ENCODE measurements at places on chromosomes 11 and 22.

DNA sequence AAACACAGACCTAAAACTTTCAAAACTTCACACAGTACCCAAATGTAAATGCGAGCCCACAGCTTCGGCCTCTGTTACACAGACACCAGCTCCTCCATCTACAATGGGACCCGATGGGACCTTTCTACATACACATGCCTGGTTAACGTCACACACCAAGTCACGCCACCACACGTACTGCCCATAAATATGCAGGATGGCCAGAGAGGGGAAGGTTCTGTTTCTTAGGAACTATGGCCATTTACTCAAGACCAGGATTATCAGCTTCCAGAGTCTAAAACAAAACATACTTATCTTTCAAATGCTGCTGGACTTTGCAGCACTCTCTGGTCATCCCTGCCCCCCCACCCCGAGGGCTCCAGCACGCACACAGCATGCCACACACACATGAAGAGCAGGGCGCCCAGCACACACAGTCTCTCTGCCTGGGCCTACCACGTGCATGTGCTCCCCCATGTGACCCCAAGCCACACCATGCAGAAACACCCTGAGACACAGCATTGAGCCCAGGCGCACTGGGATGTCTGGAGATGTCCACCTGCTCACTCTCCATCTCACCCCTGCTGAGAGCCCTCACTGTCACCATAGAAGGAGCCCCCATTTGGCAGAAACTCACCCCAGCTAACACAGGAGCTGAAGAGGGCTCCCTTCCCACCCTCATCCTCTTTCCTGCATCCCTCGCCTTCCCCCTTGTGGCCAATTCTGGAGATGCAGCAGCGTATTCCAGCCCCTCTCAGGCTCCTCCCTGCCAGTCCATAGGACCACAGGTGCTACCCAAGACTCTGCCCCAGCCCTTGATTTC, 61.8 kb downstream of the SLC22A12 start:
- no peak for DNase-seq

DNA sequence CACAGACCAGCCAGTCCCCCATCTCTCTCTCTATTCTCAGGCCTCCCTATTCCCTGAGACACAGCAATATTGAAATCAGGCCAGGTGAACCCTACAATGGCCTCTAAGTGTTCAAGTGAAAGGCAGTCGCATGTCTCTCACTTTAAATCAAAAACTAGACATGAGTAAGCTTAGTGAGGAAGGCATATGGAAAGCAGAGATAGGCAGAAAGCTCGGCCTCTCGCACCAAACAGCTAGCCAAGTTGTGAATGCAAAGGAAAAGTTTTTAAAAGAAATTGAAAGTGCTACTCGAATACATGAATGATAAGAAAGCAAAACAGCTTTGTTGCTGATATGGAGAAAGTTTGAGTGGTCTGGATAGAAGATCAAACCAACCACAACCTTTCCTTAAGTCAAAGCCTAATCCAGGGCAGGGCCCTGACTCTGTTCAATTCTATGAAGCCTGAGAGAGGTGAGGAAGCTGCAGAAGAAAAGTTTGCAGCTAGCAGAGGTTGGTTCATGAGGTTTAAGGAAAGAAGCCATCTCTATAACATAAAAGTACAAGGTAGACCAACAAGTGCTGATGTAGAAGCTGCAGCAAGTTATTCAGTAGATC, 19.8 kb upstream of the MPZL2 start:
- no peak for DNase-seq

- DNase-seq, result no peak
Measured at GRCh38 chr11:64347193-64347867, 7.3 kb downstream of the CCDC88B start.

DNA sequence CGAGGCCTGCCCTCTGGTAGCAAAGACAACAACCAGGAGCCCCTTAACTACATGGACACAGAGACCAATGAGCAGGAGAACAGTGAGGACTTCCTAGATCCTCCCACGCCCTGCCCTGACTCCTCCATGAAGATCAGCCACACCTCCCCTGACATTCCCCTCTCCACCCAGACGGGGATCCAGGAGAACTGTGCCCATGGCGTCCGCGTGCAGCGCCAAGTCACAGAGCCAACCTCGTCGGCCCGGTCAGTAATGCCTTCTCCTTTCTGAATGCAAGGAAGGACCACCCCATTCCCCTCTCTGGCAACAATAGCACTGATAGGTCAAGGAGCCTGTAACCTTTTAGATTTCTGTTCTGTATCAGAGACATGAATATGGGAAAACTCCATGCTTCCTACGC, 51.4 kb downstream of the SYT9 start:
- DNase-seq, result no peak

DNA sequence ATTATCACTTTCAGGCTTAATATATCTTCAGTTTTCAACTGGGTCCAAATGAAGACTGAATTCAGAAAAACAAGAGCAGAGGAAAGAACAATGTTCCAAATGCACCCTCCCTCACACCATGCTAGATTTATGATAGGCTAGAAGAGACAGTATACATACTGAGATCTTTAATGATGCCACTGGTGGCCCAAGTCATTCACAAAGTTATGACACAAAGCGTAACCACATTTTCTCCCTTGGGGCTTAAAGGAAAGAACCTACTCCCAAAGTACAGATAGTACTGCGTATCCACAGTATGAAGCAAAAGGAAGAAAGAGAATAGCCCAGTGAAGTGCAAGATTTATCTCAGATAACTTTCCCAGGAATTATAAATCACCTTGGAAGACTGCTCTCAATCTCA, 10.9 kb upstream of the SOX6 start:
- DNase-seq, result no peak

DNA sequence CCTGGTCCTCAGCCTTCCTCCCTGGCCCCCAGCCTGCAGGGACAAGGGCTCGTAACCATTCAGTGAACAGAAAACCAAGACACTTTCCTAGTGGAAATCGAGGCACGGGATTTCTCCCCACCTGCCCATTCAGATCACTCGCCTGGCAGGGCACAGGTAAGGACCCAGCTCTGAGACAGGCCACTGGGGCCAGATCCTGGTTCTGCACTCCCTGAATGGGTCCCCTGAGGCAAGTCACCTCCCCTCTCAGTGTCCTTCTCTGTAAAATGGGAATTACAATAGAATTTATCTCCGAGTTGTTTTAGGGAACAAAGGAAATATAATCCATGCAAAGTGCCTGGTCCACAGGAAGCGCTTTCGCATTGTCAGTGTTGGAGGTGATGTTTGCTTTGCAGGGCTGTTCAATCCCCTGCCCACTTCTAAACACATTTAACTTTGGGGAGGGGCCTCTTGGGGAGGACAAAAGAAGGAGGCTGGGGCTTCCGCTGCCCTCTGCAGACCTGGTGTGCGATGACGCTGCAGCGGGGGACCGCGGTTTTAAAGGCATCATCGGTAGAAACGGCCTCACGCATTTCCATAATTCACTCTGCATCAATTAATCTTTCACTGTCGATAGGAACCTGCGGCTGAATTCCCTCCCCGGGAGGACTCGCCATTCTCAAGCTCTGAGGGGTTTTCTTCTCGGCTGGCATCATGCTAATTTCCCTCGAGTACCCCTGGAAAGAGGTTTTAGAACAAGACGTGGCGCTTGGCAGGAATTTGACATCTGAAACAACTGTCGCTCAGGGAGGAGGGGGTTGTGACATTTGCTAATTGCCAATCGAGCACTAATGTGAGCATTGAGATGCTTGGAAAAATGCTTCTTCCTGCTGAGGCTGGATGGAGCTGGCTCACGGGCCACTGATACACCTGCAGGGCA, 70.4 kb upstream of the FGF3 start:
- DNase-seq, result no peak

- DNase-seq, result no peak
Measured at GRCh38 chr22:31138126-31138525, 2.2 kb downstream of the PLA2G3 start.

GRCh38 chr22:23673050-23673620, 17.7 kb upstream of the RGL4 start:
- no peak for DNase-seq

Measured in esophagus squamous epithelium (tissue), 5 donors.